ENCODE measurements at places on chromosomes 12 and 14. TPM values are rescaled to one million over a fixed set of nuclear protein-coding genes. Genes with fewer than 3 reads are reported as not detected.

DNA sequence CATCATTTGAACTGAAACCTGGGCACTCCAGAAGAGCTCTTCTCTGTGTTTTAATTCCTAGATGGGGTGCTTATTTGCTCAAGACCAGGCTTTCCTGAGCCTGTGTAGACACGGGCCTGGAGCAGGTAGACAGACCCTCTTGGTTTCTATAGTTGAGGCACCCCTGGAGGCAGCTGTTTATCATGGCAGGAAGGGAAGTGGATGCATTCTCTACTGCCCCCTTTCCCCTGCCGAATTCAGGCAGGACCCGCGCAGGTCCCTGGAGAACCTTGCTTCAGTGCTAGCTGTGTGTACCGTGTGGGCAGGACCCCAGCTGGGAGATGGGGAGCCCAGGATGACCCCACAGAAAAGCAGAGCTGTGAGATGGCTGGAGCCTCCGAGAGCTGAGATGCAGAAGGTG lies 6.0 kb downstream of the CACNA1C start:
- peaks cover 6% of the 10 kb centered on the region for H3K27me3 ChIP-seq
- H3K27ac ChIP-seq: no peak overlapping the region
- H3K4me3 ChIP-seq: no peak overlapping the region
- DNase-seq: no peak
- H3K4me1 ChIP-seq: peaks cover 60% of the 10 kb centered on the region

DNA sequence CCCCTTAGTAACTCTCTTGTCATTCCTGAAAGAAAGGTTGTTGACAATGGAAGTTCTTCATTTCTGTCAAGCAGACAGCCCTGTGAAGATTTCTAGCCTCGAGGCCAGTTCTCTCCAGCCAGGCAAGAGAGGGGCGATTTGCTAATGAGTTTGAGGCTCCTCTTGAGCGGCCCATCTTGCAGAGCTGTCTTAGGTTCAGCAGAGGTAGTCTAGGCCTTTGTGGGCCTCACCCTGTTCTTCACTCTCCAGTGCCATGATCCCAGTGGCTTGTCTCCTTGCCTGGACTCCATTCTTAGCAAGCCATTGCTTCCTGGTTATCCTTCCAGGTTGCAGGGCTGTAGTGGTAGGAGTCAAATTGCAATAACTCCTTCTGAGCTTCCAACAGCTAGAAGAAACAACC lies 9.7 kb downstream of the TPH2 start:
- no peak overlapping the region for H3K27ac ChIP-seq
- no peak for DNase-seq
- no peaks in the 10 kb centered on the region for H3K36me3 ChIP-seq
- H3K4me1 ChIP-seq: peaks cover 35% of the 10 kb centered on the region
- H3K4me3 ChIP-seq: no peak overlapping the region

Gene TCL1B
- total RNA-seq: not detected

Gene DENR
- total RNA-seq: 59.2 TPM

Gene SPIC
- not detected for total RNA-seq

- no peak for DNase-seq
- peaks cover 7% of the 10 kb centered on the region for H3K4me1 ChIP-seq
- H3K36me3 ChIP-seq: no peaks in the 10 kb centered on the region
- H3K27me3 ChIP-seq: peaks cover 5% of the 10 kb centered on the region
- no peak overlapping the region for H3K27ac ChIP-seq
Measured at GRCh38 chr12:92186038-92186470, 40.4 kb upstream of the BTG1 start.

DNA sequence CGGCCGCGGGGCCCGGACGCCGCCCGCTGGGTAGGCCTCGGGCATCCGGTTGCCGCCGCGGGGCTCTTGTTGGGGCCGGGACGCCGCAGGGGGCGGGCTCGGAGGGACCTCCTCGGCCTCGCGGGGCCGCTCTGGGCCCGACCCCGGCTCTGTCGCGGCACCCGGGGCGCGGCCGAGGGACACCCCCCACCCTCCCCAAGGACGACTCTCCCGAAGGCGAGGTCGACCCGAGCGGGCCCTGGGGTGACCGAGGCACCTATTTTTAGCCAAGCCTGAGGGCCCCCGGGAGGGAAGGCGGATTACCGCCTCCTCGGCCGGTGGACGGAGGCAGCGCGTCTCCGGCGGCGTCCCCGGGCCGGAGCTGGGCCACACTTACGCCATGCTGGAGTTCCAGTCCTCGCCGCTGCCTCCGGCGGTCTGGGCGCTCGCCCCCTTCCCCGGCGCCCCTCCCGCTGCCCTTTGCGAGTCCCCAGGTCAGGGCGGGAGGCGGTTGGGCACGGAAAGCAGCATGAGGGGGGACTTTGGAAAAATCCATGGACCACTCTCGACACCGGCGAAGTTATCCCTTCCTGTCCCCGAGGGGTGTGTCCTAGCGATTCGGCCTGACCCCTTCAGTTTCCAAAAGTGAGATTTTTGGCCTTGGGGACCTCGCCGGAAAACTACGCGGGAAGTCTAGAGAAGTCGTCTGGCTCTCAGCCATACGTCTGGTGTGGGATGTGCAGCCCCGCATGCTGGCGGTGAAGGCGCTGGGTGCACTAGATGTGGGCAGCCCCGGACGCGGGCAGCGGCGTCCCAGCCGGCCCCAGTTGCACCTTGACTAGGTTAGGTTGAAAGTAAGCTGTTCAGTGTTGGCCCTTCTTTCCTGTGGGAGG lies 699 bp downstream of the KTN1 start:
- peak; percentile 20 for DNase-seq
- no peaks in the 10 kb centered on the region for H3K36me3 ChIP-seq
- peak overlapping the region; percentile 91 for H3K4me3 ChIP-seq
- peaks cover 25% of the 10 kb centered on the region for H3K4me1 ChIP-seq
- H3K27me3 ChIP-seq: peaks cover 1% of the 10 kb centered on the region

DNA sequence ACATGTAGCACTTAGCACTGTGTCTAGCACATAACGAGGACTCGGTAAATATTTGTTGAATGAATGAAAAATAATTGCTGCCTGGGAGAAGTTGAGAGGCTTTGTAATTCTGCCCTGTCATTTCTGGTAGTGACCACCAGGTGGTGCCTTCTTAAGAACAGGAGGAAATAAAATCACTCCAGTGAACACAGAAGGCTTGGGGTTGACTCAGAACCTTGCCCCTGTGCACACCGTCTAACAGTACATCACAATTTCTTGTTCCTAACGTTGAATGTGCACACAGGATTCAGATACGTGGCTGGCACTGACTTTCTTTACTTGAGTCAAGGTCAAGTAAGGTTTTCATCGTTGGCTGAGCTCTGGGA lies 91.8 kb downstream of the RGS6 start:
- no peaks in the 10 kb centered on the region for H3K27me3 ChIP-seq
- no peak overlapping the region for H3K4me3 ChIP-seq
- no peak for DNase-seq
- no peak overlapping the region for H3K27ac ChIP-seq
- H3K4me1 ChIP-seq: no peaks in the 10 kb centered on the region
- no peaks in the 10 kb centered on the region for H3K36me3 ChIP-seq

DNA sequence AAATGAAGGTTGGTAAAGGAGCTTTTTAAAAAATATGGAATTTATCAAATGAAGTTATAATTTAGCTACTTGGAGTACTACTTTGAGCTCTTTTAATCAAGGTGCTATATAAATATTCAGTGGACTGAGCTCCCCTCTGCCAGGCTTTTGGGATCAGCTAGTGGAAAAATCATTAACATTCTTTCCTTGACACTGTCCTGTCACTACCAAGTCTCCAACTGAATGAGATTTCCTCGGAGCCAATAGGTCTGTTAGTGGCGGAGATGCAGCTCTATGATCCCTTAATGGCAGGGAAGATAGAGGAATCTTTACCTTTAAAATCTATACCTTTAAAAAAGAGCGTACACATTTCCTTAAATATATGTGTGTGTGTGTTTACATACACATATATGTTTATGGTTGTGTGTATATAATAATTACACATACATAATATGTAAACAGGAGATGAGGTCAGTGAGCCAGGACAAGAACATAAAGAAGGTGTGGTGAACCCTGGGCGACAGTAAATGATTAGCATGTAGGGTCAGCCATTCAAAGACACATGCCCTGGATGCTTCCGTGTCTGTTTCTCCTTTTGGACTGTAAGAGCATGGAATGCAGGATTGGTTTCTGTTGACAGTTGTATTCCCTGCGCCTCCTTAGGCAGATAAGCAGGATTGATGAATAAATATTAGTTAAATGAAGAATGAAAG lies 47.7 kb upstream of the ATP2A2 start:
- no peak overlapping the region for H3K4me3 ChIP-seq
- no peaks in the 10 kb centered on the region for H3K36me3 ChIP-seq
- no peaks in the 10 kb centered on the region for H3K4me1 ChIP-seq
- no peaks in the 10 kb centered on the region for H3K27me3 ChIP-seq

DNA sequence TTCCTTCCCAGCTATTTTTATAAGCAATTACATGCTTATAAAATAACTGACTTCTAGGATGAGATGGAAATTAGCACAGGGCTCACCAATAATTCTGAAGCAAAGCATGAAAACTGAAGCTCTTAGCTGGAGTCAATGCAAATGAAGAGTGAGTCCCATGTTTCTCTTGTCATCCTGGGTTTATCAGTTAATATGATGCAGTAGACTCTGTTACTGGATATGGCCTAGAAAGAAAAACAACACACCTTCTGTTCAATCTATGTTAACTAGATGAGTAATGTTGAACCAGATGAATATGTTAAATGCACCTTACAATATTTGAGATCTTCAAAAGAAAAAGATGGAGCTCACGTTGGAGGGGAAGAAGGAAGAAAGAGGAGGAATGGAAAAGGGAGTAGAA lies 229.4 kb downstream of the DUSP6 start:
- no peaks in the 10 kb centered on the region for H3K36me3 ChIP-seq
- H3K4me3 ChIP-seq: no peak overlapping the region
- no peak for DNase-seq
- no peaks in the 10 kb centered on the region for H3K27me3 ChIP-seq
- no peak overlapping the region for H3K27ac ChIP-seq

Gene ASCL1
- not detected for total RNA-seq

DNA sequence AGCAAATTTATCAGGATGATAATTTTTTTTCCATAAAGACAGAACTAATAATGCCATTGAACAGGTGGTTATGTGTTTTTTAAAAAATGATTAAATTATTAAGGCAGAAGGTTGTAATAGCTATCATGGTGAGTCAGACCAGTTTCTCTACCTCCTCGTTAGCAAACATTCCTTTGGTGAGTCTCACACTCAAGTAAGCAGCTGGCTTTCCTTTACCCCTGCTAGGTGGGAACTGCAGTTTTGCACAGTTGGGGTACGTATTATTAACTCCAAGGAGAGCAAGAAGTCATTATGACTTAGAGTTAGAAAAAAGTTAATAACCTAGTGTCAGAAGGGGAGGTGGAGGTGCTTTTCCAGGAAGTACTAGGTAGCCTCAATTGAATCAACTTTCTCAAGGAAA lies 165.3 kb downstream of the SNAPC1 start:
- peak; percentile 57 for DNase-seq
- peaks cover 82% of the 10 kb centered on the region for H3K4me1 ChIP-seq
- H3K36me3 ChIP-seq: 0 out of 2 replicates have a peak, but pooled peaks cover 8% of the 10 kb centered on the region
- H3K27me3 ChIP-seq: no peaks in the 10 kb centered on the region

DNA sequence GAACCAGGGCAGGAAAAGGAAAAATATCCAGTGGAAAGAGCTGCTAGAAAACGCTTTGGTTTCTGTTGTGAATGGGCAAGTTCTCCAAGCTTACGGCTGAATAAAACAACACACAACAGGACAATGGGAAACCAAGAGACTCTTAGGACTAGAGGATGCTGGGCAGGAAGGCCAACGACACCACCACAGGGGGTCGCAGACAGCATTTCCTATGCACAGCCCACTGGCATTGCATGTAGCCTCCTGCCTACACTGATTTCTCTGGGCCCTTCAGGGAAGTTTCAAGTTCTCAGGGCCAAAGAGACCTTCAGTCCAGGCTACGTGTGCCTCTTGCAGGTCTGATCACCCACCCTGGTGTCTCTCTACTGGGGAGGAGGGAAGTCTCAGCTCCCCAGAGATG lies 108.0 kb downstream of the RIMBP2 start:
- H3K27me3 ChIP-seq: no peaks in the 10 kb centered on the region
- DNase-seq: no peak
- no peaks in the 10 kb centered on the region for H3K36me3 ChIP-seq
- no peak overlapping the region for H3K27ac ChIP-seq

- no peak overlapping the region for H3K27ac ChIP-seq
- H3K36me3 ChIP-seq: no peaks in the 10 kb centered on the region
- DNase-seq: no peak
- peaks cover 7% of the 10 kb centered on the region for H3K27me3 ChIP-seq
Measured at GRCh38 chr12:7634561-7634960, 31.1 kb downstream of the APOBEC1 start.

- DNase-seq: no peak
- H3K36me3 ChIP-seq: 0 out of 2 replicates have a peak, but pooled peaks cover 3% of the 10 kb centered on the region
- H3K27ac ChIP-seq: no peak overlapping the region
- no peaks in the 10 kb centered on the region for H3K27me3 ChIP-seq
- H3K4me1 ChIP-seq: peaks cover 9% of the 10 kb centered on the region
- no peak overlapping the region for H3K4me3 ChIP-seq
Measured at GRCh38 chr14:65472189-65472588, 59.7 kb downstream of the FUT8 start.

GRCh38 chr12:15892645-15893259 lies 10.6 kb downstream of the STRAP start:
- H3K4me1 ChIP-seq: peaks cover 25% of the 10 kb centered on the region
- no peaks in the 10 kb centered on the region for H3K27me3 ChIP-seq
- H3K27ac ChIP-seq: no peak overlapping the region
- DNase-seq: no peak
- H3K4me3 ChIP-seq: no peak overlapping the region

GRCh38 chr12:54162741-54163140 lies 26.0 kb downstream of the SMUG1 start:
- H3K4me3 ChIP-seq: no peak overlapping the region
- no peaks in the 10 kb centered on the region for H3K4me1 ChIP-seq
- no peaks in the 10 kb centered on the region for H3K36me3 ChIP-seq
- DNase-seq: no peak
- H3K27ac ChIP-seq: no peak overlapping the region

Gene SPTB
- total RNA-seq: 0.64 TPM

Gene SLCO1A2
- total RNA-seq: not detected

Gene LRRK2
- total RNA-seq: 1.2 TPM

- H3K27ac ChIP-seq: no peak overlapping the region
- no peaks in the 10 kb centered on the region for H3K27me3 ChIP-seq
- DNase-seq: no peak
- H3K36me3 ChIP-seq: no peaks in the 10 kb centered on the region
- peaks cover 18% of the 10 kb centered on the region for H3K4me1 ChIP-seq
Measured at GRCh38 chr14:51824191-51824590, 36.2 kb upstream of the GNG2 start.

Gene ABHD12B
- not detected for total RNA-seq

- 0 out of 2 replicates have a peak, but pooled peaks cover 9% of the 10 kb centered on the region for H3K36me3 ChIP-seq
- peaks cover 51% of the 10 kb centered on the region for H3K27me3 ChIP-seq
- peaks cover 44% of the 10 kb centered on the region for H3K4me1 ChIP-seq
- peak overlapping the region; percentile 79 for H3K4me3 ChIP-seq
Measured at GRCh38 chr12:57216921-57217879, 606 bp downstream of the NXPH4 start.

Gene RHOJ
- 8.3 TPM for total RNA-seq

DNA sequence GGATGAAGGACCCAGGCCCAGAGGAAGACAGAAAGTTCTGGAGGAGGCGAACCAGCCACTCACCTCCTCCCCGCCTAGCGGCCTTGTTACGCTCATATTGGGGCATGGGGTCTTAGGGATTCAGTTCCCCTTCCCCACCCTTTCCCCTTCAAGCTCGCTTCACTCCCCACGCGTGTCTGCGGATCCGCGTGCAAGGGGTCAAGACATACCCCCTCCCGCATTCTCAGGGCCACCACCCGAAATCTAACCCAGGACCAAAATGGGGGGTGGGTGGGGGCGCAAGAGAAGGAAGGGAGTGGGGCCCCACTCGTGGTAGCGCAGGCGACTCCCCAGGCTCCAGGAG lies 584 bp upstream of the RFX4 start:
- no peak overlapping the region for H3K4me3 ChIP-seq
- peaks cover 40% of the 10 kb centered on the region for H3K27me3 ChIP-seq
- no peaks in the 10 kb centered on the region for H3K36me3 ChIP-seq
- peaks cover 6% of the 10 kb centered on the region for H3K4me1 ChIP-seq

Gene KCNA5
- total RNA-seq: not detected

All from HFFc6 (cell line).